Pericardium fibroblast (primary cell): ENCODE measurements at places on chromosomes 11 and 22. TPM values are rescaled to one million over a fixed set of nuclear protein-coding genes. Genes with fewer than 3 reads are reported as not detected.

Gene MOGAT2
- not detected in 2 replicates for total RNA-seq

Gene CCDC34
- total RNA-seq = 1.2 and 3.1 TPM in 2 replicates

Gene NRIP3
- 0.94 and 1.1 TPM in 2 replicates for total RNA-seq

Gene TMEM191B
- 0.47 TPM in 1 of 2 replicates, not detected in the other for total RNA-seq

Gene RIBC2
- not detected in 2 replicates for total RNA-seq

Gene UBQLN3
- total RNA-seq = not detected in 2 replicates

Gene CLCF1
- total RNA-seq = 5.5 and 12.0 TPM in 2 replicates

Gene SLC22A9
- total RNA-seq = not detected in 2 replicates

Gene OVOL1
- not detected in 2 replicates for total RNA-seq

Gene GTSE1
- 0.60 and 0.82 TPM in 2 replicates for total RNA-seq

Gene SCYL1
- total RNA-seq = 69.6 and 125 TPM in 2 replicates

Gene MYRF
- 3.8 and 25.6 TPM in 2 replicates for total RNA-seq

Gene MS4A15
- total RNA-seq = not detected in 2 replicates

Gene FRMD8
- 28.1 and 50.2 TPM in 2 replicates for total RNA-seq

Gene APOBEC3H
- not detected in 2 replicates for total RNA-seq

Gene PUS3
- 8.2 and 12.8 TPM in 2 replicates for total RNA-seq

Gene FGF19
- not detected in 2 replicates for total RNA-seq

Gene MPST
- 227 TPM in 2 replicates for total RNA-seq

Gene PMM1
- total RNA-seq = 52.8 and 76.1 TPM in 2 replicates

Gene MMP8
- not detected in 2 replicates for total RNA-seq

Gene TEX12
- not detected in 2 replicates for total RNA-seq

Gene OR10AG1
- total RNA-seq = not detected in 2 replicates

Gene SLC22A12
- total RNA-seq = not detected in 2 replicates

Gene MRGPRF
- 24.3 and 39.7 TPM in 2 replicates for total RNA-seq

Gene PTGDR2
- total RNA-seq = 0.77 and 0.93 TPM in 2 replicates

Gene HTR3B
- not detected in 2 replicates for total RNA-seq

Gene LARGE2
- total RNA-seq = not detected in 2 replicates

Gene ABCC8
- not detected in 2 replicates for total RNA-seq

Gene PDXP
- 12.9 and 17.4 TPM in 2 replicates for total RNA-seq

Gene GP1BB
- total RNA-seq = 8.9 and 13.4 TPM in 2 replicates

Gene PKDREJ
- under 0.01 TPM in 1 of 2 replicates, not detected in the other for total RNA-seq
